ENCODE measurements at places on chromosomes 5 and 9.

- DNase-seq: no peak
These were observed 153.0 kb downstream of the DENND1A start for GRCh38 chr9:123776708-123777537.

GRCh38 chr9:81562231-81563019, 126.9 kb downstream of the TLE1 start:
- DNase-seq: no peak

DNA sequence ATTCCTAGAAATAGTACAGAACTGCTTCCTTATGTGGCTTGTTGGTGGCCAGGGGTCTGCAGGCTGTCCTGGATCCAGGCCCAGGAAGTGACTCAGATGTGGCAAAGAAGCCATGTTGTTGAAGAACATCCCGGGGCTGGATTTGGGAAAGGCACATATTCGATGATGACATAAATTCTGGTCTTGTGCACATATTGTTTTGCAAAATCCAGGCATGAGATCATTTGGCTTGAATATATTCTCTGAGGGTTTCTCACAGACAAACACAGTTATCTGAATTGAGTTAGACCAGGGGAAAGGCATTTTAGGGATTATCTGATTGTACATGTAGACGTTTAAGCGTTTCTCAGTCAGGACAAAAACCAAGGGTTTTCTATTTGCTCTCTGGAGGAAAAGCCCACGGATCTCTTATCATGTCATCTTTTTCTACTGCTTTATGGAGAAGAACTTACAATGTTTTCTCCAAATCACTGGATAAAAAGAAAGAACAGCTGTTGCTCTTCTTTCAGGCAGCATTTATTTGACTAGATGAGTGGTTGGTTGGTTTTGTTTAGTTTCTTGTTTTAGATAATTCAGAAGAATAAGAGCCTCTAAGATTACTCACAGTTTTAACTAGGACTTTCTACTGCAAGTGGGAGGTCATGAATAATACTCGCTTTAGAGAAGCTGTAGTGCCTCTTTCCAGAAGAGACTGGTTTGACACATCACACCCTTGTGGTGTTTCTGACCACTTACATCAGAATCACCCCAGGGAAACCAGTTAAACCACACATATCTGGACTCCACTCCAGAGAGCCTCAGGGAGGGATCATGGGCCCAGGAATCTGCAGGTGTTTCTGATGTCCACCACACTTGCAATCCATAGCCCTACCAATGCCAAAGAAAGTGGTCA, 29.5 kb upstream of the LHFPL2 start:
- no peak for DNase-seq

DNA sequence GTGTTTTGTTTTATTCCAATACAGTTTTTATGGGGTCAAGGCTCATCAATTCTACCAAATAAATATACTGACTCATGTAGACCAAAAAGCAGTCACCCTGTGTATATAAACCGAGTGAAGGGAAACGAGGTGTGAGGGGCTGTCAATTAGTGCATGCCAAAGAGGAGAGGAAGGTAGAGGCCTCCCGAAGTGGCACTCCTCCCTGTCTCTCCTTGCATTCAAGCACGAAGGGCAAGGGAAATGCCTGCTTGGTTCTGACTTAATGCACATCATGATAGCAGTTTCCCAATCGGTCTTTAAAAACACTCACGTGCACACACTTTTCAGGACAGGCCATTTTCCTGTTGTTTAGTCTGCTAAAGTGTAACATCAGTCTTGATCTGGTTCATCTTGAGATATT, 125.6 kb upstream of the SLCO6A1 start:
- DNase-seq: no peak

GRCh38 chr5:142779163-142779840, 9.1 kb downstream of the ARHGAP26 start:
- no peak for DNase-seq

DNA sequence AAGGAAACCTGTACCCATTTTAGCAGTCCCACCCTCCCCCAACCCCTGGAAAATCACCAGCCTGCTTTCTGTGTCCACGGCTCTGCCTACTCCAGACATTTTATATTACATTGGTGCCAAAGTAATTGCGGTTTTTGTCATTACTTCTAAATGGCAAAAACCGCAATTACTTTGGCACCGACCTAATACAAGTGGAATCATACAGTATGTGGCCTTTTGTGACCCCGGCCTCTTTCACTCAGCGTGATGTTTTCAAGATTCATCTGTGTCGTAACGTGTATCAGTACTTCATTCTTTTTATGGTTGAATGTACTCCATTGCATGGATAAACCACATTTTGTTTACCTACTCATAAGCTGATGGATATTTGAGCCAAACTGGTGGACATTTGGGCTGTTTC, 9.7 kb upstream of the ORM1 start:
- no peak for DNase-seq

DNA sequence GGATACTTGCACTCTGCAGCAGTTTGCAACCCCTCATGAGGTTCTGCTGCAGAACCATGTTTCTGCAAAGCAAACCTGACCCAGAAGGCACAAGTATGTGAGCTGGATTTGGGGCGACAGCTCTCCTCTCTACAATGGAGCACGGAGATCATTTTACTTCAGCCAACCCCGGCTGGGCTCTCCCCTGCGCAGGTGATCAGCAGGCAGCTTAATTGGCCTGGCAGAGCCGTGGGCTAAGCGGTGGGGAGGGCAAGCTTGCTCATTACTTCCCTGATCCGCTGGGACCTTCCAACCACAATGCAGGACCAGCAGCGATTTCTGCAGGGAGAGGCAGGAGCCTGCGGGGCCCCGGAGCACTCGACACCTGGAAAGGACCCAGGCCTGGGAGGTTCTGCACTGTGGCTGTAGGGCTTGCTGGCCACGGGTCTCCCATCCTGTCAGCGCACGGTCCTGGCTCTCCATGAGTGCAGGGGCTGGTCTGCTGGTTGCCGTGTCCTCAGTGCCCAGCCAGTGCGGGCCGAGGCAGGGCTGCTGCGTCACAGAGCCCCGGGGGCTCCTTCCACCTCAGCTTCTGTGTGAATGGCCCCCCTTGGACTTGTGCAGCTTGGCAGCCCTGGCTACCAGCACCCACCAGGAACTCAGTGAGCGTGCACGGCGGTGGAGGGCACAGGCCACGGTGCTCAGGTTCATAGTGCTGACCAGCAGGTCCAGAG, 51.8 kb upstream of the RAPGEF1 start:
- no peak for DNase-seq

DNA sequence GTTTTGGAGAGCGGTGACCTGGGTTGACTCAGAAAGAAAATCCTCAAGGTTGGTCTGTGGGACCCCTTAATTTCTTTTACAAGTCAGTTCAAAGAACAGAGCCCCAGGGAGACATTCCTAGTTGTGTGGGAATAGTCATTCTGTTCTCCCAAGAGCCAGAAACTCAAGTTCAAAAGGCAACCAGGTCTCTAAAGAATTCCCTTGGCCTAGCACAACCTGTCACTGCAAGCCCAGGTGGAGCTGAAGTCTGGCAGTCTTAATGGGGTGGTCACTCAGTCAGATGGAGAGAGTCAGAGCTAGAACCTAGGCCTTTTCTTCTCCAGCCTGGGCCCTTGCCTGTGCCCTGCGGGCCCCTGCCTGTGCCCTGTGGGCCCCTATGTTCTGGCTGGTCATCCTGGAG, 37.5 kb upstream of the CDKN2AIPNL start:
- no peak for DNase-seq

- no peak for DNase-seq
These were observed 97.9 kb upstream of the MAP3K1 start for GRCh38 chr5:56717253-56717987.

GRCh38 chr9:35203528-35203927, 41.7 kb downstream of the UNC13B start:
- no peak for DNase-seq
